CD8-positive, alpha-beta memory T cell (primary cell): ENCODE measurements at places on chromosomes 2 and 18.

GRCh38 chr2:22086726-22087125 is 963.0 kb downstream of the TDRD15 start:
- no peaks in the 10 kb centered on the region for H3K4me1 ChIP-seq
- H3K4me3 ChIP-seq = no peak overlapping the region
- H3K27ac ChIP-seq = no peak overlapping the region
- H3K36me3 ChIP-seq = no peaks in the 10 kb centered on the region
- H3K27me3 ChIP-seq = no peaks in the 10 kb centered on the region

DNA sequence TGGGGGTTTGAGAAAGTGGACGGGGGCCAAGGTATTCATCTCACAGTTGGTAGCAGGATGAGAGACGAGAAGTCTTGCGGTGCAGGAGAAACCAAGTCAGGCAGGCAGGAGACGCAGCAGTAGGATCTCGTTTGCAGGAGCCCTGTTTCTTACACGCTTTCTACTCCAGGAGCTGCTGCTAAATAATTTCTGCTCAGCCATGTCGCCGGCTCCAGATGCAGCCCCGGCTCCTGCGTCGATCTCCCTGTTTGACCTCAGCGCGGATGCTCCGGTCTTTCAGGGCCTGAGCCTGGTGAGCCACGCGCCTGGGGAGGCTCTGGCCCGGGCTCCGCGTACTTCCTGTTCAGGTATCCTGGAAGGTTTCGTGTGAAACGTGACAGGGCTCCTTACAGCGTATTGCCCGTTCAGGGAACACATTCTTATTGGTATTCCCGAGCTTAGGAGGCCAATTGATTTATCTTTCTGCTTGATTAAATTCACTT is 494 bp downstream of the ANKZF1 start:
- H3K27me3 ChIP-seq = no peaks in the 10 kb centered on the region
- H3K27ac ChIP-seq = peak overlapping the region; percentile 96
- H3K4me1 ChIP-seq = peaks cover 44% of the 10 kb centered on the region
- DNase-seq = peak; percentile 39
- H3K4me3 ChIP-seq = peak overlapping the region; percentile 93
- peaks cover 49% of the 10 kb centered on the region for H3K36me3 ChIP-seq

DNA sequence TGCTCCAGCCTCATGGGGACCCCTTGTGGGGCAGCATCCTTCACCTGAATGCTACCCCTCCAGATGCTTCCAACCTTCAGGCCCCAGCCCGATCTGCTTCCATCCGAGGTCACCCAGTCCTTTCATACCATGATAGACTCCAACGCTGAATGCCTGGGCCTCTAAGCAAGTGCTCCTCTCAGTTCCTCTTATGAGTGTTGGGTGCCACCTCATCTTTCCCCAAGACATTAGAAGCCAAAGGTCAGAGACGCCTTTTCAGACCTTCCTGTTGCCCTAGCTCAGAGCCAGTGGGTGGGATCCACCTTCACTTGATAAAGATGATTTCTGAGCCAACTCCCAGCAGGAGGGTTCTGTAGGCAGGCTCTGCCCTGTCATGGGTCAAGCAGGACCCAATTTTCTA is 174.5 kb upstream of the MGAT5 start:
- H3K4me3 ChIP-seq = no peak overlapping the region
- peaks cover 4% of the 10 kb centered on the region for H3K27me3 ChIP-seq
- H3K4me1 ChIP-seq = no peaks in the 10 kb centered on the region
- no peak for DNase-seq

- H3K27ac ChIP-seq = no peak overlapping the region
- no peak overlapping the region for H3K4me3 ChIP-seq
- no peaks in the 10 kb centered on the region for H3K27me3 ChIP-seq
- no peaks in the 10 kb centered on the region for H3K4me1 ChIP-seq
- no peak for DNase-seq
Observed at GRCh38 chr2:25405611-25406295, 64.0 kb upstream of the DNMT3A start.

- no peak overlapping the region for H3K27ac ChIP-seq
- no peak overlapping the region for H3K4me3 ChIP-seq
- no peaks in the 10 kb centered on the region for H3K27me3 ChIP-seq
- H3K4me1 ChIP-seq = no peaks in the 10 kb centered on the region
Observed at GRCh38 chr18:11553098-11553940, 56.1 kb upstream of the SLC35G4 start.

- H3K36me3 ChIP-seq = no peaks in the 10 kb centered on the region
- no peaks in the 10 kb centered on the region for H3K27me3 ChIP-seq
Observed at GRCh38 chr18:48022021-48022420, 91.6 kb upstream of the SMAD2 start.

GRCh38 chr2:230589497-230590015 is 123.1 kb upstream of the CAB39 start:
- H3K4me3 ChIP-seq = no peak overlapping the region
- H3K27me3 ChIP-seq = no peaks in the 10 kb centered on the region
- H3K27ac ChIP-seq = no peak overlapping the region
- H3K4me1 ChIP-seq = peaks cover 21% of the 10 kb centered on the region
- no peak for DNase-seq

DNA sequence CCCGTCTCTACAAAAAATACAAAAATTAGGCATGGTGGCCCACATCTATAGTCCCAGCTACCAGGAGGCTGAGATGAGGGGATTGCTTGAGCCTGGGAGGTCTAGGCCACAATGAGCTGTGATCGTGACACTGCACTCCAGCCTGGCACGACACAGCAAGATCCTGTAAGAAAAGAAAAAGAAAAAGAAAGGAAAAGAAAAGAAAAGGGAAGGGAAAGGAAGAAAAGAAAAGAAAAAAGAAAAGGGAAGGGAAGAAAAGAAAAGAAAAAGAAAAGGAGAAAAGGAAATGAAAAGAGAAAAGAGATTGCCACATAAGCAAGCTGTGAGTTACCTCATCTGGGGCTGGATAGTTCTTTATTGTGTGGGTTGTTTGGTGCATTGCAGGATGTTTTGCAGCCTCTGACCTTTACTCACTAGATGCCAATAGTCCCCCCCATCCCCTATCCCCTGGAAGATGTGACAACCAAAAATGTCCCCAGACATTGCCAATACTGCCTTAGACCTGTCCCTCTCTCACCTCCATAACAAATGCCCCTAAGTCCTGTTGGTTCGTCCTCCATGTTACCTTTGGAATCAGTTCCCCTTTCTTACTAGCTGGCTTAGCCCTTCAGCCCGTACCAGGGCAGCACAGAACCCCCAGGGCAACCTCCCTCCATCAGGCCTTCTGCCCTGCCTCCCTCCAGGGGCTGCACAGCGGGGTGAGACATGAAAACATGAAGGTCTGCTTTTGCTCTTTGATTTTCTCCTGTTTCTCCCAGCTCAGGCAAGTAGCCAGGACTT is 8.9 kb downstream of the ASPRV1 start:
- no peak overlapping the region for H3K4me3 ChIP-seq
- H3K4me1 ChIP-seq = peaks cover 3% of the 10 kb centered on the region
- H3K36me3 ChIP-seq = no peaks in the 10 kb centered on the region
- H3K27me3 ChIP-seq = no peaks in the 10 kb centered on the region
- H3K27ac ChIP-seq = no peak overlapping the region
- no peak for DNase-seq
